Activated CD8-positive, alpha-beta memory T cell treated with anti-CD3 and anti-CD28 coated beads for 48 hours (primary cell): ENCODE measurements at places on chromosomes 13 and 19.

DNA sequence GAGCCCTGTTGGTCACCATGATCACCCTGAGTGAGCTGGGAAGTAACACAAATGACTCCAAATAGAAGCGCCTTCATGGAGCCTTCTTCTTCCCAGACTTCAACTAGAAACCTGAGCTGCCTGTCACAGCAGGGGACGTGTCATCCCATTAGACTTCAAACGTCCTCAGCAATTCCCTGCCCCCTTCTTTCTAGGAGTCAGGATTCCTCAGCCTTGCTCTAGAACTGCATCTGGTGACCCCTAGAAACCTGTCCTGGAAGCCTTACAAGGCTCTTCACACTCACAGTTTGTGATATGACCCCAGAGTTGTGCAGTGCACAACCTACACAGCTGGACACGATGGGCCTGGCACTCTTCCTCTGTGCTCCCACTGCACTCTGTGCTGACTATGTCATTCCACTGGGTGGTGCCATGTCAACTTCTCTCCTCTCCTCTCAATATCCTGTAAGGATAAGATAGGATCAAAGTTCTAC lies 23.6 kb upstream of the TTYH1 start:
- DNase-seq = no peak

GRCh38 chr19:4456476-4456842 lies 1.1 kb downstream of the UBXN6 start:
- DNase-seq = no peak

GRCh38 chr13:46698910-46699460 lies 98.0 kb downstream of the ESD start:
- DNase-seq = no peak

DNA sequence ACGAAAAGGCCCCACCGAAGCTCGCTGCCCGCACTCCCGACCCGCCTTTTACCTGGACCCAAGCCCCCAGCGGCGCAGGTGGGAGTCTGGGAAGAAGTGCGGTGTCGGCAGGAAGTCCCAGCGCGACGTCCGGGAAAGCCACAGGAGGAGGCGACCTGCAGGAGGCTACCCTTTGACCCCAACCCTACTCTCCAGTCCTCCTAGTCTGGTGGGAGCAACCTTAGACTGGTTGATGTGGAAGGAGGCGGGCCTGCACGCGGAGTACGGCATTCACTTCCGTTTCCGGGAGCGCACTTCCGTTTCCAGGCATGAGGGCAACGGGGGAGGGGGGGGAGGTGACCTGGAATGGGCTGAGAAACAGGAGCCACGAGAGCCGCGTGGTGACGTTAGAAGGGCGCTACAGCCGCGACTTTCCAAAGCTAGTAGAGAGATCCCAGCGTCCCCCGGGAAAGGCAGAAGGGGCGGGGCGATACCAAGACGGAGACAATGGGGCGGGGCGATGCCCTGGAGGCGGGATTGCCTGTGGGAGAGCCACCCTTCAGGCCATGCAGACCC lies 28.5 kb downstream of the ZNF266 start:
- no peak for DNase-seq

- no peak for DNase-seq
Observed at GRCh38 chr19:4541114-4541805, 1.4 kb upstream of the LRG1 start.

DNA sequence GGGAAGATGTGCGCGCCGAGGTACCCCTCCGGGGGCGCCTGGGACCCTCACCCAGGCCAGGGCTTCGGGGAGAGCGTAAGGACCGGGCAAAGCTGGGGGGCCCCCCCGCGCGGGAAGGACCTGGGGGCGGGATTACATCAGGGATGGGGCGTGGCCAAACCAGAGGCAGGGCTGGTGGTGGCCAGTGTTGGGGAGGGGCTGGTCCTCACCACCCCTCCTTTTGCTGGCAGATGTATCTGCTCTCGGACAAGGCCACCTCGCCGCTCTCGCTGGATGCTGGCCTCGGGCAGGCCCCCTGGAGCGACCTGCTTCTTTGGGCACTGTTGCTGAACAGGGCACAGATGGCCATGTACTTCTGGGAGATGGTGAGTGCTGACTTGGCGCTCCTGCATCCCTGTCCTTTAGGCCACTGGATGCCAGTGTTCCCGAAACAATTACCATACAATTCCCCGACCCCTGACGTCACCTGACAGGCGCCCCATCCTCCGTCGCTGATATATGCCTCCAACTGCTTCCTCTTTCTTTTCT lies 25.3 kb downstream of the TRPM4 start:
- DNase-seq = no peak

DNA sequence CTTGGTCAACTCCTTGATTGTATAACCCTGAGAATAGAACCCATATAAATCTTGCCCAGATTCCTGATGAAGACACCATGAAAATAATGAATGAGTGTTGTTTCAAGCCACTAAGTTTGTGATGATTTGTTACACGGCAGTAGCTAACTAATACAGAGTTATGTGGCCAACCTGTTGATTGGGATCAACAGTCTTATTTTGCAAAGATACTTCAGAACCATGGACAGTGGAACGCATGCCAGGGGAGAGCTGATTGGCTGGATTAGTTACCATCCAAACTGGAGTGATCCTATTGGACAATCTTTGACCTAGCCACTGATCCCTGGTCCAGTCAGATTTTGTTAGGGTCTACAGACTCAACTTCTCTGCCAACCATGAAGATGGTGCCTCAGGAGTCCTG lies 26.6 kb downstream of the CD70 start:
- DNase-seq = no peak

DNA sequence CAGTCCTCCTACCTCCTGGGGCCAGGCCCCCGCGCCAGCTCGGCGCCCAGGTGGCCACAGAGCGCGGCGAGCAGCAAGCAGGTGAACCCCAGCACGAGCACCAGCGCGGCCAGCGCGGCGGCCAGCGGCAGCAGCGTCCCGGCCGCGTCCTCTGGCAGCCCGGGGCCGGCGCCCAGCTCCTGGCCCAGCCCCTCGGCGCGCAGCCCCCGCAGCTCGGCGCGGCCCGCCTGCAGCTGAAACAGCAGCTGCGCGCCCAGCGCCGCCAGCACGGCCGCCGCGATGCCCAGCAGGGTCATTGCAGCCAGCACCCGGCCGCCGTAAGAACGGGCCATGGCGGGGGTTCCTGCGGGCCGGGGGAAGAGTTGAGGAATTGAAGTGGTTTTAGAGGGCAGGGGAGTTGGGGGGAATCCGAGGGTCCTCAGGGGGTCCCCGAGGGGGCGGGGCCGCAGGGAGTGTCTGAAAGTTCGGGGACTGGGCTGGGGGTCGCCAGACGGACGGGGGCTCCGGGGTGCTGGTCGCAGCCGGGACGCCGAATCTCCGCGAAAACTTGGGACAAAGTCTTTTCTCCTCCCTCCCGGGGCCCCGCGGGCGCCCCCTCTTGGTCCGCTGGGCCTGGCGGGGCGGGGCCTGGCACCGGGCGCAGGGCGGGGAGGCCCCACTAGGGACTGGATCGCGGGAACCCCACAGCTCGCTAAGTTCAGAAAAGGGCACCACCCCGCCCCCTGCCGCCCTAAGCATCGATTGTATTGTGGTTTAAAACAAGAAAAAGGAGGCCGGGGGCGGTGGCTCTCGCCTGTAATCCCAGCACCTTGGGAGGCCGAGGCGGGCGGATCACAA lies at the start of gene TMEM221:
TMEM221 (minus strand) TSS at position 538 of the 837 bp plus-strand sequence; CDS start at position 332, 206 bp downstream.
- no peak for DNase-seq

- DNase-seq = no peak
Observed at GRCh38 chr13:96499656-96500055, 409.7 kb downstream of the HS6ST3 start.

- no peak for DNase-seq
Observed at GRCh38 chr19:2791440-2791839, 6.1 kb downstream of the THOP1 start.
